ENCODE measurements at places on chromosomes 5 and 9.

GRCh38 chr5:72281764-72282499 lies 38.1 kb downstream of the MRPS27 start:
- no peak for DNase-seq

- no peak for DNase-seq
Observed at GRCh38 chr5:15326932-15327331, 173.0 kb upstream of the FBXL7 start.

DNA sequence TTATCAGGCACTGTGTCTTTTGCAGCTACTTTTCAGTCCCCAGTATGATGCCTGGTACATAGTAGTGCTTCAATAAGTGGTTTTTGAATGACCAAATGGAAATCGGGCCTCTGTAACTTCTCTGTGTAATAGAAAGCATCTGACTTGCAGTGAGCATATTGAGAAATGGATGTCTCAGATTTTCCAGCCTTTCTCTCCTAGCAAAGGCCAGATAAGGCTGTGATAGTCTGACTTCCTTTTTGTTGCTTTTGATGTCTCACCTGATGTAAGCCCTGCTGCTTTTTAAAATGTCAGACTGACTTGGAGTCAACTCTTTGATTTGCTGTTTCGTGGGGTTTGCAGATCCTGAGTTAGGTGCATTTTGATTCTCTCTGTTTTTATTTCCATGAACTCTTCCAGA lies 590.0 kb upstream of the ZNF608 start:
- DNase-seq = no peak

DNA sequence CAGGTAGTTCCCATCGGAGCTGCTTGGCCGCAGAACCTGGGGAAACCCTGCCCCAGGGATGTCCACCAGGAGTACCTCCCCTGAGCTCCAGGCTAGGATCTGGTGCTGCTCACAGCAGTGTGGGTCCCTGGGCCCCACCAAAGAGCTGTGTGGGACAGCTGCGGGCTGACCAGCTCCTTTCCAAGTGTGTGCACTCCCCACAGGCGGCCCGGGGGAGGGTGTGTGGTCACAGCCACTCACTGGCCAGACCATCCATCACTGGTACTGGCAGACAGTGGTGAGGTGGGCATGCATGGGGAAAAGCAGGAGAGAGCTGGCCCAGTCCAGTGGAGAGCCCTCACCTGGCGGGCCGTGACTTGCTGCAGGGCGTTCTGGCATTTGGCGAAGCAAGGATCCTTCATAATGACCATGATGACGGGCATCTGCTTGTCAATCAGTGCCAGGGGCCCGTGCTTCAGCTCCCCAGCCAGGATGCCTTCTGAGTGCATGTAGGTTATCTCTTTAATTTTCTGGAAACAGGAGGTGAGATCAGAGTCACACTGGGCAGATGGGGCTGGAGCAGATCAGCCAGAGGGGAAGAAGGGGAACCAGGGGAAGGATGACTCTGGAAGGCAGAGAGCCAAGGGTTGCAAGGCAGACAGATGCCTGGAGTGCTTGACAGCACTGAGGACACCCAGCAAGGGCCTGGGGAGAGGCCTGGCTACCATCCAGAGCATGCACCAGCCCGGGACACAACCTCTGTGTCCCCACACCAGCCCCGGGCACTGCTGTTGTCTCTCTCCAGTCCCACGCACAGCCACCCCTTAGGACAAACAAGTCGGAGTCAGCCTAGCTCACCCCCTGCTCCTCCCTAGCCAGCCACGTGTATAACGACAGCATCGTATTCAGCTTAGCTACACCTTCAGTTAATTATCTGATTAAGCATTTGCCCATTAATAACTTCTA lies 12.8 kb upstream of the MAPK9 start:
- DNase-seq = no peak

- DNase-seq = no peak
Observed at GRCh38 chr9:134495881-134496412, 145.7 kb upstream of the COL5A1 start.

- no peak for DNase-seq
Observed at GRCh38 chr9:69919461-69920061, 98.9 kb downstream of the CFAP95 start.

DNA sequence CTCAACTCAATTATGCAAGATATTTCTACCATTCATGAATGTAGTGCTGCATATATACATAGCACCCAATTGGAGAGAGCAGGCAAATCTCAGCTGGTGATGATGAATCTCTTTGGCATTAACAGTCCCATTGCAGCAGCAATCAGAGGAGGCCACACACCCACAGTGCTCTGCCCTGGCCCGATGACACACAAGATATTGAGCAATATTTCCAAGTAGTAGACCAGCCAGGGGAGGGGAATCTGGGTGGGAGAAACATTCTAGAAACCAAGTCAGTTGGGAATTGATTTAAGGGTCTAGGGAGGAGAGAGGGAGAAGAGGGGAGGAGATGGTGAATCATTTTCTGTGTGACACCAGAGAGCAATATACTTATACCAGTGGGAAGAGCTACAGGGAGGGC lies 14.9 kb upstream of the C5orf63 start:
- DNase-seq = no peak

DNA sequence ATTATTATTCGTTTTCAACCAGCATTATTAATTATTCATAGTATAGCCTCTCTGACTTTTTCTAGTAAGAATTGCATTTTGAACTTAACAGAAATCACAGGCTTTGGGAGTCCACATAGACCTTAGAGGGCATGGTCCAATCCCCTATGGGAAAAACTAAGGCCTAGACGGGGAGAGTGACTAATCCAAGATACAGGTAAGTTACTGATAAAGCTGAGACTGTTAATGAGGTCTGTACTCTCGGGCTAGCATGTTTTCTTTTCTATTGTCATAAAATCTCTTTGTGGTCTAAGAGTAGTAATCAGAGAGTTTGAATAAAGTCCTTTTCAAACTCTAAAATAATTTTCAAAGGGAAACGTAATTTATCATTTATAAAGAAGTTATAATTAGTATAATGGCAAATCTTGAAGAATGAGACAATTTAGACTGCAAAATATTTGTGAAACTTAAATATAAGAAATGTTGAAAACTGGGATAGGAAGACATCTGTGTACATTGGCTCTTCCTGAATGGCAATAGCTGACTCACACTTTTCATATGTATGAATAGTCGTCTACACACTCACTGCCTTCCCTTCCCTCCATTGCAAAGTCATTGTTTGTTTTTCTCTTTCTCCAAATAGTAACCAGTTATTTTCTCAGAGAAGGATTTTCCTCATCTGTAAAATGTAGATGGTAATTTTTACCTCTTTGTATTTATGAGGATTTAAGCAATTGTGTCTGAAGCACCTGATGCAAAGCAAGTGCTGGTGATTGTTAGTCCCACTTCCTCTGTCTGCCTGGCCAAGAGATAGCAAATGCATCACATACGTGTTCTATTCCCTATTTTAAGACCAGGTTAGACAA lies 207.9 kb upstream of the CD180 start:
- DNase-seq = no peak

DNA sequence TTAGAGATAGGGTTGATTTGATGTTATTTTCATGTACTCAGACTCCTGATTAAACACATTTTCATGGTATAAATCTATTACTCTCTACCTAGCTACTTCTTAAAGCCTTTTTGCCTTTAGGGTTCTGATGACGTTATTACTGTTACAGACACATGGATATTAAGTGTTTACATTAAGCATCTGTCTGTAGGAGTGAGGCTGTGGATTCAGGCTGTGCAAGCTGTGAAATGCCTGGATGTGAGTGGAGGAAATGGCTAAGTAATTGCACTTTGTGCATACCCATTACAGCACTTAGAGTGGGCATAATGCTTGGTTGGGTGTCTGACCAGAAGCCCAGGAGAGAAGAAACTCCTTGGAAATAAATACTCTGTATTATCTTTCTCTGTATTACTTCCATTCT lies 186.8 kb downstream of the SNX18 start:
- no peak for DNase-seq

DNA sequence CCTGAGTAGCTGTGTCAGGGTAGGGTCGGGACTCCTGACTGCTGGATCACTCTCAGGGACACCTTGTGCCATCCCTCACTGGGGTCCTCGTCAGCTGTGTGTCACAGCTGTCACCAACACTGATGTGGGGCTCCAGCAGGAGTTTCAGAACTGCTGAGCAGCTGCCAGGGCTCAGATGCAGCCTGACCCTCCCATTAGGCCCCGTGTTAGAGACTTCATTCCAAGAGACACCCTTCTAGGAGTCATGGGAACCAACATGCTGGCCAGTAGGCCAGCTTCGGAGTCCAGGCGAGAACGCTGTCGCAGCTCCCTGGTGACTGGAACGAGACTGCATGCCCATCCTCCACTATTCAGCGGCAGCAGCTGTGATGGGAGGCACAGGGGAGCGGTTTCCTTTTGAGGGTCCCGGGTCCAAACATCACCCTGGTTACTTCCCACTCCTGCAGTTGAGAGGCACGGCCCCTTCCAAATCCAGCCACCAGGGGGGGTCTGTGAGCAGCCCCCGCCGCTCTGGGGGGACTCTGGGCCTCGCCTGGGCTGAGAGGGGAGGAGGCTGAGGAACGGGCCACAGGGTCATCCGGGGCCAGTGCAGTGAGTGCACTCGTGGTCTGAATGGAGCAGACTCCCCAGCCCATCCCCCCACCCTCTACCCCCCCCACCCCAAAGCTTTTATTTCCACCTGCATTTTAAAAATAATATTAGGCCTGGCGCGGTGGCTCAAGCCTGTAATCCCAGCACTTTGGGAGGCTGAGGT lies 12.6 kb upstream of the TCF7 start:
- peak; percentile 75 for DNase-seq

- no peak for DNase-seq
Observed at GRCh38 chr9:97365634-97366033, 46.3 kb upstream of the TDRD7 start.

Data from activated CD4-positive, alpha-beta T cell treated with anti-CD3 and anti-CD28 coated beads, Interleukin-2, amount 50 U/mL, for 1 hour (primary cell).